ENCODE measurements at places on chromosomes 2 and 18. TPM values are rescaled to one million over a fixed set of nuclear protein-coding genes. Genes with fewer than 3 reads are reported as not detected.

The CAVIN2 gene
- total RNA-seq, result 0.51 TPM

GRCh38 chr2:109331896-109332848 is 203.2 kb downstream of the SH3RF3 start:
- peak; percentile 20 for DNase-seq

DNA sequence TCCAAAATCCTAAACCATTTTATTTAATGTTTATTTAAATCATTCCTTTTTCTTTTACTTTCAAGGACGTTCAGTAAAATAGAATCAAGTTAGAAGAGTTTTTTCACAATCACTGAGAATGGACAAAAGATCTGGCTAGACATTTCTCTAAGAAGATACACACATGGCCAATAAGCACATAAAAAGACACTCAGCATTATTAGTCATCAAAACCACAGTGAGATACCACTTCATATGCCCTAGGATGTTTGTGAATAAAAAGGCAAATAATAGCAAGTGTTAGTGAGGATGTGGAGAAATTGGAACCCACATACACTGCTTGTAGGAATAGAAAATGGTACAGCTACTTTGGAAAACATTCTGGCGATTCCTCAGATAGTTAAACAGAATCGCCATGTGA is 76.1 kb downstream of the RHBDD1 start:
- DNase-seq, result no peak

DNA sequence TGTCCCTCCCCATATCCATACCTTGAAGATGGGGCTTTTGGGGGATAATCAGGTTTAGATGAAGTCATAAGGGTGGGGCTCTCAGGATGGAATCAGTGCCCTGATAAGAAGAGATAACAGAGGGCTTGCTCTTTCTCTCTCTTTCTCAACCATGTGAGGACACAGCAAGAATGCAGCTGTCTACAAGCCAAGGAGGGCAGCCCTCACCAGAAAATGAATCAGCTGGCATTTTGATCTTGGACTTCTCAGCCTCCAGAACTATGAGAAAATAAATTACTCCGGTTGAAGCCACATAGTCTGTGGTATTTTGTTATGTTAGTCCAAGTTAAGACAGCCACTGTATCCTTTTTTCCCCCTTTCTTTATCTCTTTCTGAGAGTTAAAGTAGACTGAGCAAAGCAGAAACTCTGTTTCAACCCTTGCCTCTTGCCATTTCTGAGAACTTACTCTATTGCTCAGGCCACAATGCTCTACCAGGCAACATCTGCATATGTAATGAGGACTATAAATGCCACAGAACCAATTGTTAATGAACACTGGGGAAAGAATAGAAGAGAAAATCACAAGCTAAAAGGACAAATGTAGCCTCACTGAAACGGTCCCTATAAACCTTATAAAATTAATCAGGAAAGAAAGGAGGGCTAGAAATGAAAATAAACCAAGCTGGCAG is 56.9 kb downstream of the SRBD1 start:
- DNase-seq, result no peak

The FHOD3 gene
- total RNA-seq, result 28.4 TPM

- DNase-seq, result no peak
Measured at GRCh38 chr2:36550006-36550405, 48.0 kb downstream of the FEZ2 start.

The MOCOS gene
- total RNA-seq, result 5.7 TPM

GRCh38 chr2:20092226-20092900 is 40.9 kb upstream of the LAPTM4A start:
- no peak for DNase-seq

- no peak for DNase-seq
Measured at GRCh38 chr2:182321096-182321495, 105.7 kb downstream of the PDE1A start.

GRCh38 chr2:127818241-127818640 is 7.3 kb upstream of the WDR33 start:
- DNase-seq, result no peak

- DNase-seq, result no peak
Measured at GRCh38 chr2:98607104-98607503, 1.2 kb downstream of the COA5 start.

The HOXD12 gene
- not detected for total RNA-seq

GRCh38 chr18:25557011-25557410 is 205.0 kb upstream of the ZNF521 start:
- no peak for DNase-seq

GRCh38 chr18:37508207-37508606 is 57.4 kb downstream of the CELF4 start:
- DNase-seq, result no peak

- DNase-seq, result no peak
Measured at GRCh38 chr2:40564184-40564583, 112.3 kb upstream of the SLC8A1 start.

DNA sequence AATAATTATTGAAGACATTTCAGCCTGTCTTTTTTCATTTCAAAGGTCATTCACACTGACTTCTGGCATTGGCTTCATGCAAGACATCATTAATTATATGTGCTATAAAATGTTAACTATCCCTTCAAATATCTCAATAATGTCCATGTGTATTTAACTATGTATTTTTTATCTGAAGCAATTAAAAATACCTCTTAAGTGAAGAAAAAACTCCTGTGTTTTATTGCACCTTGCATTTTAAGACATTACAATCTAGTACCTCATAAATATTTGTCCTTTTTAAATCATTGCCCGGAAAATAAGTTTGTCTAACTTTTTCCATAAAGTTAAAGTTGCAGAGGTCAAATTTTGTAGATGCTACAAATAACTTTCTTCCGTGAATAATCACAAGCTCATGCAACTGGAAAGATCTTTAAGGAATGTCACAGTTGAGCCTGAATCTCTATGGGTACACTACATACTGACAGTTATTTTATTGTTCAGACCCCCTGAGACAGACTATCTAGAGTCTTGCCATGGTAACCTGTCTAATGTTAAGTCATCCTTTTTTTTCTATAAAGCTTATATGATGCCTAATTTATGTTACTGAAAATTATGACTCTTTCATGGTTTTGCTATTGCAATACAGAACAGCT is 38.4 kb upstream of the COBLL1 start:
- DNase-seq, result no peak

DNA sequence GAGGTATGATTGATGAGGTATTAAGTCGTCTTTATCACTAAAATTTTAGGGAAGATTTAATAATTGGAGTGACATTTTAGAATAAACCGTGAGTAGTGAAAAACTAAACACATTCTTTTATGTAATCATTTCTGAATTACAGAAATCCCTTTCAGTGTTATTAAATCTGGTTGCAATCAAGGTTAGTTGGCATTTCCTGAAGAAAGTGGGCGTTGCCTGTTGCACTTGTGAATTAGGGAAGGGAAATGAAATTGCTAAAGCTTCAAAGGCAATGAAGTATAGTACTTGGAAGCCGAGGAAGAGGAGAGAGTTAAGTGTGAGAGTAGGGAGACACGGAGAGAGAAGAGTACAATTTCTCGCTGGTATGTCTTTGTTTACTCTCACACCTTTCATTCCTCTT is 274.5 kb downstream of the SLC8A1 start:
- DNase-seq, result no peak

DNA sequence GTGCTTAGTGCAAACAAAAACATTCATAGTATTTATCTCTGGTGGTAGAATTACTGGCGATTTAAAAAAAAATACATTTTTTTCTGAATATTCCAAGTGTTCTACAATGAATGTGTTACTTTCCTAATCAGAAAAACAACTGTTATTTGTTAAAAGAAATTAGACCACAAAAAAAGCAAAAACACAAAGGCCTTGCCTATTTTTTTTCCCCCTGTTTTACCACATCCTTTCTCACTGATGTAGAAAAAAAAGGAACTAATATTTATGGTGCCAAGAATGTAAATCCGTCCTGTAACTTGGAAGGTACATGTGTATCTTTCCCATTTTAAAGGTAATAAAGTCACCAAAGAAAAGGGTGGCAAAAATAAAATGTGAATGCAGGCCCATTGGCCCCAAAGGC is 28.4 kb upstream of the MGAT4A start:
- no peak for DNase-seq

DNA sequence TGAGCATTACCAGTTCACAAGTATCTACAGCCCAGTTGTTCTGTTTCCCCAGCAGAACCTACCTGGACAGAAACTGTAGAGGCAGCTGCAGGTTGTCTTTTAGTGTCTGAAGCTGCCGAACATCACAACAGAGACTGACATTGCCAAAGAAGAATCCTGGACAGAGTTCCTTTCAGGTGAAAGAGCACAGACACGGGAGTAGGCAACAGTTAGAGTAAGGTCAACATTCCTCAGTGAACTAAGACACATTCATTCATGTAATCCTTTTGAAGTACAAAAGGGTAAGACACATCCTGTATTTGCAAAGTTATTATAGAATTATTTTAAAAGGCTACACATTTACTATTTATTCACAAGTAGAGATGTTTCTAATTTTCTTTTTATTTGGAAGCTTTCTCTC is 14.3 kb downstream of the NPC1 start:
- DNase-seq, result no peak

DNA sequence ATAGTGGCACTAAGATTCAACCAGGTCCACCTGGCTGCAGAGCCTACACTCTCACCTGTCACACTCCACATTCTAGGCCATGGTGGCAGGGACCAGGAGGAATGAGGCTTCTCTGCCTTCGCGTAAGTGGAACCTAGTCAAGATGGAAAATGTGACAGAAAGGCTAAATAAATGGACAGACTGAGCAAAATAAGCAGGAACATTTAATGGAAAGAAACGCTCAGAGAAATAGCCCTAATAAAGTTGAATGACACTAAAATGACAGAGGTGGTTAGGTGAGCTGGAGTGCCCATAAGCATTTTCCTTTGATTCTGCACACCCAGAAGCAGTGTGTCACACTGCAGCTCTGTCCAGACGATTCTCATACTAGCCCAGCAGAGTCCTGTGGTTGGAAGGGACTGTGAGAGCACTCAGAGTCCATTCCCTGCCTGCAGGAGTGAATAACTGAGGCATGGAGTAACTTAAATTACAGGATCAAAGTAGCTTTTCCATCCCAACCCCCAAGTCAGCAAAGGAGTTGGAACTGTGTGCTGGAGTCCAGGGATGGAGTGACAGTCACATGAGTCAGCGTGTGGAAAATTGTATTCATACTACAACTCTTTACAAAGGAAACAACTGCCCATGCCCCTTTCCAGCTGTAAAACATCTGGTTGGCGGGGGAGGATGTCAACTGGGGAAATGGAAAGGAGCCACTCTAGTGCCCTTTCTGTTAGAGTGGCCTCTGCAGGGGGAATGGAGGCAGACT is 105.4 kb upstream of the LGALSL start:
- no peak for DNase-seq

DNA sequence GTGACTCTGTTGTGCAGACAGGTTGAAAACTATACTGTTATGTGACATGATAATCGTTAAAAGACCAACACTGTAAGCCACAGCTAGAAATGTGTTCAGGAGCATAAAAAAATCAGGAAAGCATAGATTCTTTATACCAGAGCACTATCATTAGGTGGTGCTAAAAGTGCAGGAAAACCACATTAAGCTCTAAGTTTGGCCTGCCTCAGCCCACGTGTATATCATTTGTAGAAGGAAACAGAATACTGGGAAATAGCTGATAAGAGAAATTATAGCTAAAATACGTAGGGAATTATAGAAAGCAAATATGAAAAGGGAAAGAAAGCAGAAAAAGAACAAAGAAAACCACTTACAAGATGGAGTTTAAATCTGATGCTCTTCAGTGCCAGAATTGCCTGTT is 26.5 kb upstream of the C2orf74 start:
- DNase-seq, result no peak

GRCh38 chr2:207467716-207468347 is 61.9 kb upstream of the CREB1 start:
- no peak for DNase-seq

DNA sequence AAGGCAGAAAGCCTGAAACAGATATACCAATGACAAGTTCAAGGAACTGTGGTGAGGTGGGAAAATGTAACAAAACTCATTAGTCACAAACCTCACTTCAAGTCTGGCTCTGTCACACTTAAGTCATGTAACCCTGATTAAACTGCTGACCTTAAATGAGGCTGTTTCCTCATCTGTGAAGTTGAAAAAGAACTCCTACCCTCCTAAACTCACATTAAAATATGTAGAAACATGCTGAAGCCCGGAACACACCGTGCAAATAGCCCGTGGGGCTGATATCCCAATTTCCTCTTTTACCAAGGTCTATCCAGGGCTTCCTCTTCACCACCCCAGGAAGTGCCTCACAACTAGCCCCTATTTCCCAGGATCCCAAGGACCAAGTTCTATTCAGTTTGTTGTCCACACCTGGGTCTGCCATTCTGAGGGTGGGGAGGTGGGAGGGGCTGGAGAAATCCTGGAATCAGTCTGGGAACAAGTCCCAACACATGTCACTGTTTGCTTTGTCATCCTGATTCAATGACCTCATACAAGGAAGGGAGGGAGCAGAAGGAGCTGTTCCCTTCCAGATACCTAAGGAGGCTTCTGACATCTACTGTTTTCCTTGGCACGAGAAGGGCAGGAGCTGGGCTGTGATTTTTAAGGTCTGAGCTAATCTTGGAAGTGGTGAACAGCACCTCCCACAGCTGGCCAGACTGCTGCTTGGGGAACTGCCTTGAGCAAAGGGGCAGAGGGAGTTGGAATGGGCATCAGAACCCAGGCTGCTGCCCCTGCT is 42.3 kb downstream of the SLC4A1AP start:
- peak; percentile 97 for DNase-seq

The IL36A gene
- total RNA-seq, result not detected

GRCh38 chr2:219718066-219718465 is 90.6 kb downstream of the SLC4A3 start:
- DNase-seq, result no peak

- DNase-seq, result no peak
Measured at GRCh38 chr2:7517088-7517487, 599.9 kb downstream of the RNF144A start.

The ACTR2 gene
- 103 TPM for total RNA-seq

DNA sequence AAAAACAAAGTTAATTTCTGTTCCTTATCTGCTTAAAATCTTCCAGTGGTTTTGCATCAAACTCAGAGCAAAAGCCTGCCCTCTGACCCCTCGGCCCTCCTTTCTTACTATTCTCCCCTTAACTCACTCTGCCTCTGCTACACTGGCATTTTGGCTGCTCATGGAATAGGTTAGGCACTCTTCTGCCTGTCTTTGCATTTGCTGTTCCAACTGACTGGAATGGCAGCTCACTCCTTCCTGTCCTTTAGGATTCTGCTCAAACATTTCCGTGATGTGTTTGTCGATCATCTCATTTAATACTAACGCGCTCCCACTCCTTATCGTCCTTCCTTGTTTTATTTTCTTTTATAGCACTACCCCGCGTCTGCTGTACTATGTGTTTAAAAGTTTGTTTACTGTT is 815 bp downstream of the CEBPZ start:
- DNase-seq, result no peak

DNA sequence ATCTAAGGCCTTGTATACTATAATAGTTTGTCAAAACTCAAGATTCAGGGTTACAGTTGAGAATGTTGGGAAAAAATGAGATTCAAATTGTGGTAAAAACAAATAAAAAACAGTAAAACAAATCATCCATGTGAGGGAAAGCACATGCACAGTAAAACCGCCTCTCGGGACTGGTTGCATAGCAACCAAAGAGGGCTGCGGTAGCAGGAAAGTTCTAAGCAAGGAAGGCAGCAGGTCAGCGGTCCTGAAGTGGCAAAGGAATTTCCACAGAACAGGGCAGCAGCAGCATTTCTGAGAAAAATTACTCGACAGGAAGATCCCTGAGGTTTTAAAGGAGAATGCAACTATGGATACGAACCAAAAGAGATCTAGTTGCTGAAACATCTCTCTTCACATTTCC is 93.7 kb downstream of the DYNAP start:
- no peak for DNase-seq

The CCBE1 gene
- 3.3 TPM for total RNA-seq

All from epithelial cell of proximal tubule (primary cell).